ENCODE measurements at places on chromosomes 2 and 18. TPM values are rescaled to one million over a fixed set of nuclear protein-coding genes. Genes with fewer than 3 reads are reported as not detected.

- no peaks in the 10 kb centered on the region for H3K4me1 ChIP-seq
- H3K4me3 ChIP-seq = no peak overlapping the region
- no peaks in the 10 kb centered on the region for H3K27me3 ChIP-seq
- no peak overlapping the region for H3K27ac ChIP-seq
Observed at GRCh38 chr2:134108113-134108512, 145.8 kb upstream of the MGAT5 start.

DNA sequence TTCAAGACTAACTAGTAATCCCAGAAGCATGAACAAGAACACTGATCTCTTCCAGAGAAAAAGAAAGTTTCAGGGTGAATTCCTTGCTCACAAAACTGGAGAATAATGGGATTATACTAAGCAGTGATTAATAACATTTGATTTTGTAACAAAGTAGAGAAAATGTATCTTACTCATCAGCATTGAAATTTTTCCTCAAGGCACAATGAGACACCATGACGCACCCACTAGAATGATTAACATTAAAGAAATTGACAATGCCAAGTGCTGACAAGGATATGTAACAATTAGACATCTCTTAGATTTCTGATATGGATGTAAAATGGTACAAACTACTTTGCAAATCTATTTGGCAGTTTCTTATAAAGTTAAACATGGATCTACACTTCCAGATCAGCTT lies 101.1 kb upstream of the EPHA4 start:
- no peaks in the 10 kb centered on the region for H3K36me3 ChIP-seq
- DNase-seq = no peak
- no peak overlapping the region for H3K4me3 ChIP-seq
- H3K27ac ChIP-seq = no peak overlapping the region
- H3K27me3 ChIP-seq = no peaks in the 10 kb centered on the region

DNA sequence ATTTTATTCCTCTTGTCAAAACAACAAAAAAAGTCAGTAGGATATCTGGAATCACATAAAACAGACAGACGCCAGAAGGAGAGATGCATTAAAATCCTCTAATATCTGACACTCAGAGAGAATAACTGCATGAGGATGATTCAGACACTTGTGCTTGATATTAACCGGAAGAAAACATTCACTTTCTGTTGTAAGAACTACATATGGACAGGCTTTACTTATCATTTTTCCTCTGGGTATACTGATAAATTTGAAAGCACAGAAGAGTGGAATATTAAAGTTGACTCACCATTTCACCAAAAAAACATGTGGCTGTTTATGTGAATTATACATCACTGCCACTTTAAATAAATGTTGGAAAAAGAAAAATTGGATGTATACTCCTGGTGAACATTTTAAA lies 589.1 kb upstream of the CDH2 start:
- DNase-seq = no peak
- H3K4me3 ChIP-seq = no peak overlapping the region
- no peaks in the 10 kb centered on the region for H3K27me3 ChIP-seq
- H3K27ac ChIP-seq = no peak overlapping the region
- peaks cover 6% of the 10 kb centered on the region for H3K4me1 ChIP-seq

- no peak overlapping the region for H3K4me3 ChIP-seq
- H3K36me3 ChIP-seq = no peaks in the 10 kb centered on the region
- no peaks in the 10 kb centered on the region for H3K4me1 ChIP-seq
- no peak for DNase-seq
- H3K27me3 ChIP-seq = no peaks in the 10 kb centered on the region
- H3K27ac ChIP-seq = no peak overlapping the region
Observed at GRCh38 chr2:129755786-129756185, 223.7 kb upstream of the RAB6C start.

GRCh38 chr2:24016376-24016761 lies 6.5 kb downstream of the MFSD2B start:
- no peak overlapping the region for H3K4me3 ChIP-seq
- no peaks in the 10 kb centered on the region for H3K4me1 ChIP-seq
- DNase-seq = no peak
- H3K27me3 ChIP-seq = no peaks in the 10 kb centered on the region
- peak overlapping the region; percentile 28 for H3K27ac ChIP-seq
- no peaks in the 10 kb centered on the region for H3K36me3 ChIP-seq

DNA sequence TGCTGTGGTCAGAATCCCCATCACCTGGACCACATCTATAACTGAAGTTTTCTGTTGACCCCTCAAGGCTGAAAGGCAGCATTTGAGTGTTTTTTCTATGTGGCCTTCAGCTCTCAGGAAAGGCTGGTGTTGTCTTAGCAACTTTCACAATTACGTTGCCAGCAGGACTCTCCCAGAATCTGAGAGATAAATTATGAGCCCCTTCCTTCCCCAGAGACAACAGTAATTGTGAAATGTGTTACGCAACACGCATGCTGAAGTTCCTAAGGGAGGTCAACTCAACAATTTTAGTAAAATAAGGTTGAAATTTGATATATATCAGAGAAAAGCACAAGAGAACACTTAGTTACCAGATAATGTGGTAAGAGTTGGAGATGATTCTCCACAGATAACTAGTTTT lies 216.5 kb upstream of the SLC8A1 start:
- no peak overlapping the region for H3K27ac ChIP-seq
- no peaks in the 10 kb centered on the region for H3K36me3 ChIP-seq
- H3K4me3 ChIP-seq = no peak overlapping the region
- no peaks in the 10 kb centered on the region for H3K27me3 ChIP-seq
- DNase-seq = peak; percentile 71

DNA sequence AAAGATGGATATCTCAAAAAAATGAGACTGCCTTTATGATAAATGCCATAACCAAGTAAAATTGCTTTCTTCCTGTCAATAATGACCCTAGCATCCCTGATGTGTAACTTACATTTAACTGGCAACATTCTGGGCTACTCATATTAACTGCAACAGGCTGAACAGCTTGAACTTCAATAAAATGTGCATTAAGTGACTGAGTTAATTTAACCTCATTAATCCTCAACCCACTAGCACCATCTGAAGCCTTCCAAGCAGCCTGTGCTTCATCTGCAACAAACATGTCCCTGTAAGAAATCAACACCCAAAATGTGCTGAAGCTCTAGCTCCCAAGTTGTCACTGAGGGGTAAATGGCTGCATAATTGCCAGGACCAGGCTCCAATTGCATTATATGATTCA lies 296.2 kb upstream of the ZC3H15 start:
- no peak for DNase-seq
- no peaks in the 10 kb centered on the region for H3K27me3 ChIP-seq
- no peaks in the 10 kb centered on the region for H3K36me3 ChIP-seq
- no peak overlapping the region for H3K27ac ChIP-seq

DNA sequence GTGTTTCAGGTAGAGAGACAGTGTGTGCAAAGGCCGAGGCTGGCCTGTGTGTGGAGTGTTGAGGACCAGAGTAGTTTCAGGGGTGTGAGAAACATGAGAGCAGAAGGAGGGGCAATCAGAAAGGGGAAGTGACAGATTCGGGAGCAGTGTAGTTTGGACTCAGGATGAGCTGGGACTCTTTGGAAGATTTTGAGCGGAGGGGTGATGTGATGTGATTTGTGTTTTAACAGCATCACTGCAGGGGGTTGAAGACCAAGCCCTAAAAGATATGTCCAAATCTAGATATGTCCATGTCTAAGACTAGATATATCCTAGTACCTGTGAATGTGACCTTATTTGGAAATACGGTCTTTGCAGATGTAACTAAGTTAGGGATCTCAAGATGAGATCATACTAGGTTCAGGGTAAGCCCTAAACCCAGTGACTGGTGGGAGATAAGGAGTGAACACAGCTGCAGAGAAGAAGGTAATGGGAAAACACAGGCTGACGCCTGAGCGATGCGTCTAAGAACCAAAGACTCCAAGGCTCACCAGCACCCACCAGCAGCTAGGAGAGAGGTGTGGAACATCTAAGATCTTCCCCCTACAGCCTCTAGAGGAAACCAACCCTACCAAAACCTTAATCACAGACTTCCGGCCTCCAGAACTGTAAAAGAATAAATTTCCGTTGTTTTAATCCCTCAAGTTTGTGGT lies 38.5 kb upstream of the MYO3B start:
- DNase-seq = no peak
- H3K27ac ChIP-seq = no peak overlapping the region
- H3K36me3 ChIP-seq = no peaks in the 10 kb centered on the region
- peaks cover 45% of the 10 kb centered on the region for H3K27me3 ChIP-seq
- H3K4me1 ChIP-seq = no peaks in the 10 kb centered on the region

DNA sequence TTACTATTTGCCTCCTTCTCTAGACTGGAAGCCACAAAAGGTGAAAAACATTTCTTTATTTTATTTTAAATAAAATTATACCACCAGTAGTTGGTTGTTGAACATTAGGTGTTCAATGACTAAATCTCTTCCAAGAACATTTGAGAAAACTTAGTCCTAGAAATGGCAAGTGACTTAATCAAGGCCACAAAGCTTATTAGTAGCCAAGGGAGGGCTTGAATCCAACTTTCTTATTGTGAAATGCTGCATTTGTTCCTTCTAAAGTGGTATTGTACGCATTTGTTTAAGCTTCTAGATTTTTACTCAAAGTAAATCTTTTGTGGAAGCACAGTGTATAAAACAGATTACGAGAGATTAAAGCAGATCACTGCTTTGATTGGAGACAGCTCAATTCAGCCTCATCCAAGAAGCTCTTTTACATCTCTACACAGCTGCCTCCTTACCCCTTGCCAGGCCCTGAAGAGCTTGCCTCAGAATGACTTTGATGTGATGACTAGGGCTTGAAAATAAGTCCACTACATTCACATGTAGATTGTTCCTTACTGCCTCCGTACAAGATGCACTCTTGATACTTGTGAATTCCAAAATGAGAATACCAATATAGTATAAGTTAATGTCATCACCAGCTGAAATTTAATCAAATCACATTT lies 244.8 kb downstream of the XIRP2 start:
- H3K36me3 ChIP-seq = no peaks in the 10 kb centered on the region
- no peak overlapping the region for H3K27ac ChIP-seq
- no peaks in the 10 kb centered on the region for H3K27me3 ChIP-seq
- no peak for DNase-seq
- H3K4me1 ChIP-seq = no peaks in the 10 kb centered on the region

DNA sequence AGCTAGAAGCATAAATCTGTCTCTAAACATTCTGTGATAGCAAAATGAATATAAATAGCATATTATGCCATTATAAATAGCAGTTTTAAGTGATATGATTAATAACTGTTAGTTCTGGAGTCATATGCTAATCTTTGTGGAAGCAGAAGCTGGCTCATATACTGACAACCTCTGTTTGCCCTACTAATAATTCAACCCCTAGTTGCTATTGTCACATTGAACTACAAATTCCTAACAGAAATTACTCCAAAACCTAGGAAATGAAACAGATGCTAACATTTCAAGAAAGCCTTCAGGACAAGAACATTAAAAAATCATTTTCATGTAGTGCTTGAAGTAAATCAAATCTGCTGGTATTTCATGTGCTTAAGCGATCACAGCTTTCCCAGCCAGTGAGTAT lies 28.2 kb downstream of the CALCRL start:
- no peaks in the 10 kb centered on the region for H3K27me3 ChIP-seq
- DNase-seq = no peak
- no peak overlapping the region for H3K4me3 ChIP-seq

CHRNA1 gene
- total RNA-seq = 1.1 TPM

MC2R gene
- not detected for total RNA-seq

GPR17 gene
- not detected for total RNA-seq

CXCR1 gene
- not detected for total RNA-seq

NDC80 gene
- 4.3 TPM for total RNA-seq
